Left renal pelvis (tissue), 4 donors: ENCODE measurements at places on chromosomes 1 and 21. TPM values are rescaled to one million over a fixed set of nuclear protein-coding genes. Genes with fewer than 3 reads are reported as not detected.

DNA sequence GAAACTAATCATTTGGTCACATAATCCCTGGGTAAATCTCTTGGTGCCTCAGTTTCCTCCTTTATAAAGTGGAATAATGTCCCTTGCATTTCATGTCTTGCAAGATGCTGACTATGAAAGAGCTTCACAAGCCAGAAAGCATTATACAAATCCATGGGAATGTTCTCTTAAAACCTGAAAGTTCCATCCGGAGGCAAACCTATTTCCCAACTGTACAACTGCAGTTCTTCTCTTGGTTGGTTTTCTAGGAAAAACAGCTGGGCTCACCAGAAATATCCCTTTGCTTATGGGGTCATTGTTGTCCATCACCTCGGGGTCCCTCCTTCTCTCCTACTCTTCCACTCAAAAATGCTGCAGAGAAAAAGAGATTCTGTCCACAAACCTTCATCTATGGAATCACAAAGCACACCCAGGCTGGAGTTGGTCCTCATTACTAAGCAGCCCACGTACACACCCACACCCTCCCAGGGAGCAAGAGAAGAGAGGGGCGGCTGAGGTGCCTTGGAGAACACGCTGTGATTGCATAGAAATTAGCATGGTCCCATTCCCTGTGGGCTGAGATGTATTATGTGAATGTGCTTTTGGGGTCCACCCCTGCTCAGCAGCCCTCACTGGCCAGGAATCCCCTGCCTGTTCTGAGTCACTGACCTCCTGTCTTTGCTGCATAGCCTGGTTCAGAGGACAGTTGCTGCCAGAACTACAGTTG, 5.0 kb upstream of the PLXNA2 start:
- no peak for DNase-seq

- no peak for DNase-seq
These were observed 26.9 kb downstream of the UCK2 start for GRCh38 chr1:165854101-165854845.

- no peak for DNase-seq
These were observed 5.5 kb downstream of the CFAP410 start for GRCh38 chr21:44333509-44334328.

DNA sequence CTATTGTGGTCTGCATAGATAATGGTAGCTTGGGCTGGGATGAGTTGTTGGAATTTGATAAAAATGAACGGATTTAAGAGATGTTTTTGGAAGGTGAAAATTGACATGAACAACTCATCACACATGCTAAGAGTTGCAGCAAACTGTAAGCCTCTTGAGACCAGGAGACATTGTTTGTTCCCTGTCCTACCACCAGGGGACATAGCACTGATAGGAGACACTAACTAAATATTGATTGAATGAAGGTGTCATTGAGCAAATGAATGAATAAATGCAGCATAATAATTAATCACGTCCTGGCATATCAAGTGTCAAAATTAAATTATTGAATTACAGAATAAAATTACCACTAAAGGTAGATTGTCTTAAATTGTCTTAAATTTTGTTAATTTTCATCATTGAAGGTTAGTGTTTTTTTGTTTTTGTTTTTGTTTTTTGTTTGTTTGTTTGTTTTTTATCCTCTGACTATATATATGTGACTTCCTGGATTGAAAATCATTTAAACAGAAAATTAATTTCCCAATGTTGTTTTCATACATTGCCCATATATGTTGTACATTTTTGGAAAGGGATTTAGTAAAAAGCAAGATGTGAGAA, 285.3 kb upstream of the C1orf105 start:
- no peak for DNase-seq

DNA sequence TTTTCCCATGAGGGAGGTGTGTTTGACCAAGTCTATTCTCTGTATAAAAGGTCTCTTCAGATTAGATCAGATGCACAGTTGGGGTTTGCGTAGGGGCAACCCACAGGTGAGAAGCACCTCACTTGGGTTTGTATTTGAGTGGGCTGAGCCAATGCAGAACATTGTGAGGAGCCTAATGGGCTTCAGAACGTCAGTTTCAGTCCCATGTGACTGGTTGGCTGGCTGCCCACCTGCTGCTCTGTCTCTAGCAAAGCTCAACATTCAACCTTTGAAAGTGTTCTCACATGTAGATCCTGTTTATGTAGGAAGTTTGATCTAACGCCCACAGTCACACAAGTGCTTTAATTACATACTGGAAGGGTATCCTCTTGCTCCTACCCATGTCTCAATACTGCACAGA, 105.5 kb downstream of the FASLG start:
- DNase-seq: no peak

DNA sequence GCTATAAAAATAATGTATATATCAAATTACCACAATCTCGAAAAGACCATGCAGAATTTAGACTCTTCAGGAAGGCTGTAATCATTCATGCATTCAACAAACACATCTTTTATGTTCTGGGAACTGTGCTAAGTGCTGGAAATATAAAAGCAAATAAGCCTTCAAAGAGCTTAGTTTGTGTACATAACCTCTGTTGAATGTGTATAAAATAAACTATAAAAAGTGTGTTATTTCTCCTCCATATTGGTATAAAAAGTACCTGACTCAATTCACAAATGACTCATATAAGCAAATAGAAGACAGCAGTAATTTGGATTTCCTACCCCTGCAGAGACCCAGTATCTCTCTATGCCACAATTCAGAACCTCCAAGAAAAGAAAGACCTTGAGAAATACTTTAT, 36.8 kb downstream of the RAB3GAP2 start:
- no peak for DNase-seq

DNA sequence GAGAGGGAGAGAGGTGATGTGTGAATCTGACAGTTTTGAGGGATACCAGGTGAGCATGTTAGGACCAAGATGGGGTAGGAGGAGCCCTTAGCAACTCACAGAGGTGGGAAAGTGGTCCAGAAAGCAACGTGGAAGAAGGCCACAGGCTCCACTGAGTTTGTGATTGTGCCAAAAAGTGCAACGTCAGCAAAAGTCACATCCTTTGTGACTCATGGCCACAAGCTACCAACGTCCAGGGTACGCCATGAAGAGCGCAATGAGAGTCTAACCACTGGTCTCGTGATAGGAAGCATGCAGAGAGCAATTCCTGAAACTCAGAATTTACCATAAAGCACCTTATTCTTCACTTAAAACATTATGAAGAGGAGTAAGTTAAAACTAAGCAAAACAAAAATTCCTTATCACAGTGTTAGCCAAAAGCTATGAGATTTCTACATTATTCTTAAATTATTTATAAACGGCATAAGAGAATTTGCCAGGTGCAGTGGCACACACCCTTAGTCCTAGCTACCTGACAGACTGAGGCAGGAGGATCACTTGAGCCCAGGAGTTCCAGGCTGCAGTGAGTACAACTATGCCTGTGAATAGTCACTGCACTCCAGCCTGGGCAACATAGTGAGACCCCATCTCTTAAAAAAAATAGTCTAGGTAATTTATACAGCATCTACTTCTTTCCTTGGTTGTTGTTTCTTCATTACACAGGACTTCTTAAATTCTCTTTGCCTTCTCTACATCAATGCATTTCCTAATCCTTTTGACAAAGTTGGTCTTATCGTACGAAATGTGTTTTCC, 55.2 kb downstream of the COLGALT2 start:
- no peak for DNase-seq

GRCh38 chr1:155002464-155003226, at the start of gene ZBTB7B:
Gene ZBTB7B, plus strand, starts transcription at chr1:155002802. Its CDS starts 11,859 bp downstream, at chr1:155014661.
- no peak for DNase-seq

Gene OR2L3
- polyA plus RNA-seq: not detected

Gene FNDC5
- 57.1 TPM for polyA plus RNA-seq

Gene TIMM17A
- polyA plus RNA-seq: 60.7 TPM
